ENCODE measurements at places on chromosomes 2 and 18.

DNA sequence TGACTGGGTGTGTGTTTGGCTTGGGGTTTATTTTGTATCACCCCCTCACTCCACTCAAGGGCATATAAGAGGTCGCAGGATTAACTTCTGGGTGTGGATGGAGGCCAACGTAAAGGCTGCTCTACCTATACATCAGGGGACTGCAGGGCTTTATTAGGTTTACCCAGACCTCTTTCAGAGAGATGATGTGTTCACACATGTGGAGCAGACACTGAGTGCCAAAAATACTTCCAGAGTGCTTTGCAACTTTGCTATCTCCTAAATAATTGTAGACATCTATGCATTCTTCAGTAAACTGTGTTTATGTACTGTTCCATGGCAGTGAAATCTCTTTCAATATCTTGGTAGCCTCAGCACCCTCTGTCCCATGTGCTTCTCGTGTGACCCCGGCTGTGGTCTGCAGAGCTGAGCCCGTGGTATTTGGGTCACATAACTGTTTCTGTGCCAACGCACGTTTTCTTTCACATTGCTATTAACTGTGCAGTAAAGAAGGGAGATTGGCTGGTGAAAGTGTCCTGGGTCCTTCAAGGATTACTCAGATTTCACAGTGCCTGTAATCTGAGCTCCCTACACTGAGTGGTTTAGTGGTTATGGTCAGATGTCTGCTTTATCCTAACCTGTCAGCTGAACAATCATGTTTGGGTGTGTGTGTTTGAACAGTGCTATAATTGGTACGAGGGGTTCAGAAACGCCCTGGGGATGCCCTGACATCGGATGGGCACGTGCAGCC is 208.1 kb downstream of the VAPA start:
- no peak for DNase-seq

GRCh38 chr2:106843910-106844250 is 42.1 kb downstream of the ST6GAL2 start:
- DNase-seq: no peak

DNA sequence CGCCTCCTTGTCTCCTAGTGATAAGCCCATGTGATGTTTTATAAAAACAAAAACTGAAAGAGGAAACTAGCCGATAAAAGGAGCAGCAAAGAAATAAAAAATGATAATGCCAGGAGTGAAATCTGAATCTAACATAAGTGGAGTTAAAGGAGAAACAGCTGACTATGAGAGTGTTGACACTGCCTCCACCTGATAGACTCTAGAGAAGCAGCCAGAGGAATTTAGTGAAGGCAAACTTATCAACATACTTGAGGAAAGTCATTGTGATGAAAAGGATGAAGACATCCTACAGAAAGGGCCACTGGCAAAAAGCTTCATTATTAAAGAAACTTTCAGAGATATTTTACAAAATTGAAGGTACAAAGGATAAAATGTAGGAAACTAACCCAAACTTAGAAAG is 1.9 kb downstream of the M1AP start:
- no peak for DNase-seq

DNA sequence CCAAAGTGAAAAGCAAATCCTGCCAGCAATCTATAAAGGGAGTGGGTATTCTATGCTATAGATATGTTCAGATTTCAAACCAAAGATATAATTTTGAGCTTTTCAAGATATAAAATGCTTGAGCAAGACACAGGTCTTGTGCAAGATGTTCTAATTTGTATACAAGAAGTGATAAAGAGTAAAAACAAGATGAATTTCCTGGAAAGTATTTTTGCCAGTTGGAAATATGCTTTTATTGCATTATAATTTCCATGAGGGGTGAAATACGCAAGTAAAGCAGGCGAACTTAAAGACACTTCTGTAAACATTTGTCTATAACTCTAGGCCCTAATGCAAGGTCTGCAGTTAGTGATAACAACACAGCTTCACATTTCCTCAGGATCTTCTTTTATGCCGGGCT is 640.5 kb downstream of the TMEM182 start:
- no peak for DNase-seq

DNA sequence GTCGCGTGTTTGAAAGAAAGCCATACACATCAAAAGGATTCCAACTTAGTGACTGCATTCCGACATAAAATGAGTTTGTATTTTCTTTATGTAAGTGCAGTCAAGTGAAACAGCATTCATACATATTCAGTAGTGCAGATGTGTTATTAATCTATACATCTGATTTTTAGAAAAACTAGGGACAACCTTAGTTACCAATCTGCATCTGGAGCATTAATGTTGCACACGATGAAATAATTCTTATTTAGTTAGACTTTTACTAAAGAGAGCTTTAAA is 1.9 kb downstream of the GORASP2 start:
- no peak for DNase-seq

DNA sequence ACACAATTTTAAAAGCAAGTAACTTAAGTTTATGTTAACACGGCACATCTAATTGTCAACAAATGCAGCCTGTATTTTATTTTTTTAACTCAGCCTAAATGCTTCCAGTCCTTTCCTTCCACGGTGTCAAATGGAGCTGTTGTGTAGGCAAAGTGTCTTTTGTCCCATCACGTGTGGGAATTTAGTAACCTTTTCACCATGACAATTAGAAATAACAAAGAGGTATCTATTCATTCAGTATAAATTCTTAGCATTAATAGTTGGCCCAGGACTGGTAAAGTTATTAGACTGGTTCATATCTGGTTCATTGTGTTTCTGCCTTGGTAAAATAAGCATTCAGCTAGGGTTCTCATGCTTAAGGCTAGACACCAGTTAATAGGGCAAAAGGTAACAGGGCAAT is 47.9 kb downstream of the FRZB start:
- DNase-seq: no peak

- no peak for DNase-seq
These were observed 1941.2 kb upstream of the CELF4 start for GRCh38 chr18:39506581-39507330.

- DNase-seq: no peak
These were observed 165.2 kb upstream of the RBMS1 start for GRCh38 chr2:160658851-160659250.

- DNase-seq: no peak
These were observed 18.6 kb downstream of the THAP4 start for GRCh38 chr2:241618296-241618805.

DNA sequence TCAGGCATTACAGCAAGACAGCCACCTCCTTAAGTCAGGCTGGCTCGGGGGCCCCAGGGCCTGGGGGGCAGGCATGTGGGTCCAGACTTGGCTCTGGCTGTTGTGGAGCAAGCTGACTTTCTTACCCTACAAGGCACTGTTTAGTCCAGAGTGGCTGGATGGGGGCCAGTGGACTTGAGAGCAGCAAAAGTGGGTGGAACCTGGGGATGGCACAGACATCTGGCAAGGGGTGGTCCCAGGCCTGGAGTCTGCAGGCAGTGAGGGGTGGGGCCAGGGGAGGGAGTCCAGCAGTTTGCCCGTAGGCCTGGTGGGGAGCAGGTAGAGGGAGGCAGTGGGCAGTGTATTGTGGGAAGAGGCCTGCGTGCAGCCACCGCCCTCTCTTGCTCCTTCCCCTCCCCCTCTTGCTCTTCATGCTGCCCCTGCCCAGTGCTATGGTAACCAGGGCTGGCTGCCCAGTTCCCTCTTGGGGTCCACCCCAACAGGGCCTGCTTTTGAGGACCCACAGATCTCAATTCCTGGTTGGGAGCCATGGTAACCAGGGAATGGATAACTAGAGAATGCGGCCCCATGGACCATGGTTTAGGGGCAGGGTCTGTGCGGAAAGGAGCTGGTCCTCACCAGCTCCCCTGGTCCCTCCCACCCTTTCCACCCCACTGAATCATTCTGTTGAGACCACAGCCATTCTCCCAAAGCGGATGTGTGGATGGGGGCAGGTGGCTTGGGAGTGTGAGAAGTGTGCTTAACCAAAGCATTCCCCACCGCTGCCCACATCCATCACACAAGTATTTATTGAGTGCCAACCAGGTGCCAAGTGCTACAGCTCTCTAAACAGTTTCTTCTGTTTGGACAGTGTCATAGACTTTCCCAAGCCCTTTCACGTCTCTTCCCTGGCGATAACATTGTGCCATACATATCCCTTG is 19.3 kb downstream of the SPEG start:
- peak; percentile 13 for DNase-seq

GRCh38 chr2:17160594-17160993 is 357.6 kb downstream of the RAD51AP2 start:
- no peak for DNase-seq

GRCh38 chr2:85145116-85145820 is 12.1 kb downstream of the TCF7L1 start:
- DNase-seq: no peak

GRCh38 chr2:190190507-190191162 is 128.1 kb upstream of the MSTN start:
- no peak for DNase-seq
